ENCODE measurements at places on chromosomes 4 and X. TPM values are rescaled to one million over a fixed set of nuclear protein-coding genes. Genes with fewer than 3 reads are reported as not detected.

Gene DMP1
- total RNA-seq, result not detected

GRCh38 chr4:141432000-141432712 is 204.2 kb upstream of the IL15 start:
- H3K4me1 ChIP-seq, result no peaks in the 10 kb centered on the region
- no peak overlapping the region for H3K4me3 ChIP-seq
- H3K36me3 ChIP-seq, result no peaks in the 10 kb centered on the region
- no peak overlapping the region for H3K27ac ChIP-seq
- DNase-seq, result no peak
- H3K27me3 ChIP-seq, result no peaks in the 10 kb centered on the region

Gene UGT2B17
- total RNA-seq, result not detected

Gene GPR34
- total RNA-seq, result not detected

- H3K36me3 ChIP-seq, result no peaks in the 10 kb centered on the region
- H3K4me3 ChIP-seq, result no peak overlapping the region
- H3K4me1 ChIP-seq, result no peaks in the 10 kb centered on the region
- H3K27ac ChIP-seq, result no peak overlapping the region
These were observed 2.1 kb downstream of the MAGEB2 start for GRCh38 chrX:30217465-30217864.

Gene SATL1
- not detected for total RNA-seq

DNA sequence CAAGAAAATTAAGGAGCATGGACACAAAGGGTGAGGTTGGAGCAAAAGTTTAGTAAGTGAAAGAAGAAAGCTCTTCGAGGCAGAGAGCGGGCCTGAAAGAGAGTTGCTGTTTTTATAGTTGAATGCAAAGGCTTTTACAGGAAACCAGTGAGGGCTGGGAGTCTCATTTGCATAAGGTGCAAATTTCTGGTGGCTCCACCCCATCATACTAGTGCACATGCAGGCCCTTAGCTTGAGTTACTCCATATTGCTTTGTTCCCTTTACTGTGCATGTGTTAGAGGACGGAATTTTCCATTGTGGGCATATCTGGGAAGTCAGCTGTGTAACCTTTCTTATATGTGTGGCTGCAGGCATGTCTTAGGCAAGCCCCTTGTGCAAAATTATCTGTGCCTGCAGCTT is 48.0 kb downstream of the CPE start:
- H3K4me1 ChIP-seq, result no peaks in the 10 kb centered on the region
- DNase-seq, result no peak
- no peak overlapping the region for H3K27ac ChIP-seq
- H3K4me3 ChIP-seq, result no peak overlapping the region
- no peaks in the 10 kb centered on the region for H3K27me3 ChIP-seq
- H3K36me3 ChIP-seq, result no peaks in the 10 kb centered on the region

DNA sequence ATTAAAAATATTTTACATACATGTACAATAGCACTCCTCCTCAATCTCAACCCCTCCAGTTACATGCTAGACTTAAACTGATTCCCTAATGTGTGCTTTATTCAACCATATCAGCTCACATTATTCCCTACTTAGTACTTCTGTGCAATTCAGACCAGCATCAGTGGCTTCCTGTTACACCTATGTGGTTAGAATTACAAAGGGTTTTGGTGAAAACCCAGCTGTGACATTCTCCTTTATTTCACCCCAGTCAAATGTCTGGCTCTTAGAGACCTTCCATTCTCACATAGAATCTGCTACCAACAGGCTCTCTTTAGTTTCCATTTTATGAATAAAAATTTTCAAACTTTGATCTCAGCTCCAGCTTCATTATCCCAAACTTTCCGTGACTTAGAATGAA is 85.2 kb upstream of the SLC7A11 start:
- H3K27me3 ChIP-seq, result no peaks in the 10 kb centered on the region
- no peak overlapping the region for H3K4me3 ChIP-seq
- no peaks in the 10 kb centered on the region for H3K4me1 ChIP-seq
- no peaks in the 10 kb centered on the region for H3K36me3 ChIP-seq
- DNase-seq, result no peak

GRCh38 chr4:189802884-189803283 is 137.8 kb upstream of the FRG1 start:
- DNase-seq, result no peak
- no peak overlapping the region for H3K27ac ChIP-seq
- no peaks in the 10 kb centered on the region for H3K4me1 ChIP-seq
- no peaks in the 10 kb centered on the region for H3K36me3 ChIP-seq
